ENCODE measurements at places on chromosomes 11 and 22.

- no peak for DNase-seq
Observed at GRCh38 chr22:21047035-21047661, 1.4 kb downstream of the LRRC74B start.

GRCh38 chr11:46526216-46527215, 67.3 kb downstream of the AMBRA1 start:
- DNase-seq = no peak

- DNase-seq = peak; percentile 70
Observed at GRCh38 chr11:9158898-9159391, 67.5 kb upstream of the SCUBE2 start.

GRCh38 chr11:116976941-116977570, 121.2 kb downstream of the SIK3 start:
- DNase-seq = peak; percentile 14

GRCh38 chr11:63478896-63479295, 12.1 kb downstream of the PLAAT5 start:
- DNase-seq = peak; percentile 73

- peak; percentile 9 for DNase-seq
Observed at GRCh38 chr11:132770829-132771530, 761.3 kb downstream of the OPCML start.

- peak; percentile 20 for DNase-seq
Observed at GRCh38 chr11:19800162-19800561, 87.5 kb downstream of the NAV2 start.

GRCh38 chr22:29095459-29095858, 22.6 kb downstream of the KREMEN1 start:
- no peak for DNase-seq

DNA sequence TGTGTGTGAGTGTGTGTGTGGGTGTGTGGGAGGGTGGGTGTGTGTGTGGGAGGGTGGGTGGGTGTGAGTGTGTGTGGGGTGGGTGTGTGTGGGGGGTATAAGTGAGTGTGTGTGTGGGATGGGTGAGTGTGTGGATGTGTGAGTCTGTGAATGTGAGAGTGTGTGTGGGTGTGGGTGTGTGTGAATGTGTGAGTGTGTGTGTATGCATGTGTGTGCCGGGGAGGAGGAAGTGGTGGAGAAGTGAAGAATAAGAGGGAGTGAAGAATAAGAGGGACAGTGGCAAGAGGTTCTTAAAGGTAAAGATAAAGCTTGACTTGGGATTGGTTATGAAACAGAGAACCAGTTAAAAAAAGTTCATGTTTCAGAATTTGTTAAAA, 54.0 kb downstream of the PRR5L start:
- no peak for DNase-seq

DNA sequence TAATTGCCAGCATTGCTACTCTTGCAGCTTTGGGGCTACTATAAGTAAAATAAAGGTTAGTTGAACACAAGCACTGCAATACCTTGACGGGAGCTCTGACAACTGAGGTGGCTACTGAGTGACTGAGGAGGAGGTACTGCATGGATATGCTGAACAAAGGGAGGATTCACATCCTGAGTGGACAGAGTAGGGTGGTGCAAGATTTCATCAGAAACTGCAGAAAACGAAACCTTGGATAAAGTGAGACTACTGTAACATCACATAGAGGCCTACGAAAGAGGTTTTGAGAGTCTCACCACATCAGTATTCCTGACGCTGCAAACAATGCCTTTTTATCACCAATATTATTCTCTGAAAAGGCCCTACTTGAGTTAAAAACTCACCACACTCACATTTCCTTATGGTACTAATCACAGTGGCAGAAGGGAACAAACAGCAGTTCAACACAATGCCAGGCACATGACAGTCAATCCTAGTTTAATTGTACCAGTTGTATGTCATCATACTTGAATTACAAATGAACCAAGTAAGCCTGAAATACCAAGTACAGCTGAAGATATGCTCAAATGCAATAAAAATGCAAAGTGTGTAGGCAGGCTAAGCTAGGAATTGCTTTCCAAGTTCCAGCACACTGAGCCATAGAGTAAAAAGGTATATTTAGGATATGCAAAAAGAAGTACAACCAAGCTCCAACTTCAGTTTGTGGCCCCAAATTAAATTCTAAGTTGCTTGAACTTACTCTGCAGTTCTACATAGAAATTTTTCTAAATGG, 4.0 kb upstream of the GPR83 start:
- DNase-seq = no peak

- no peak for DNase-seq
Observed at GRCh38 chr11:20010851-20011225, 149.4 kb downstream of the DBX1 start.

GRCh38 chr22:36923131-36923788, 9.8 kb downstream of the CSF2RB start:
- DNase-seq = no peak

GRCh38 chr22:25876871-25877270, 134.9 kb downstream of the MYO18B start:
- no peak for DNase-seq

DNA sequence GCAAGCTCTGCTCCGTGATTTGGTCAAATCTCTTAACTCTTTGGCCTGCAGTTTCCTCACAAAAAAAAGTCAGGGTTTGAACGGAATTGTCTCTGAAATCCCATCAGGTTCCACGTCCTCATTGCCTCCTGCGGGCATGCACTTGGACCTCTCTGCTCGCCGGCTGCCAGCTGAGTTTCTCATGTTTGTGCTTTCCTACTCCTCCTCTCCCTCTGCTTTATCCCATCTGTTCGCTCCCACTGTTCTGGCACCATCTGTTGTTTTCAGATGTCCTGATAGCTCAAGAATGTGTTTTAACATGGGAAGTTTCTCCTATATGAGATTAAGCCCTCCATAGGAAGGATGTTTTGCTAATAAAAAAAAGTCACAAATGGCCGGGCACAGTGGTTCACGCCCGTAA, 49.4 kb upstream of the ARHGAP42 start:
- DNase-seq = no peak

DNA sequence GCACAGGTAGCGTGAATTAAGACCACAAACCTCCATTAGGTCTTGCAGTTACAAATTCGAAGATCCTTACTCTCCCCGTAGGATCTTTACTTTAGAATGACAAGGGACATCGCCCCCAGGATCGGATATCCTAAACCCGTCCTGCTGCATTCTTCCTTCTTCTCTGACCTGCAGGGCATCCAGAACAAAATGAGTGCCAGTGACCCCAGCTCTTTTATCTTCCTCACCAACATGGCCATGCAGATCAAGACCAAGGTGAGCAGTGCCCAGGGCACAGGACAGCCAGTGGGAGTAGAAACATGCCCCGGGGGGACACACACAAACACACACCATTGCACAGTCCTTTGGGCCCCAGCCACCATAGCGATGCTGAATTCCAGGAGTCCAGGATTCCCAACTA, 42.6 kb upstream of the MPEG1 start:
- no peak for DNase-seq

- no peak for DNase-seq
Observed at GRCh38 chr11:111975076-111975806, 38.1 kb downstream of the DIXDC1 start.

- no peak for DNase-seq
Observed at GRCh38 chr22:27593378-27593777, 208.2 kb downstream of the MN1 start.

GRCh38 chr11:122209619-122210366, 93.8 kb upstream of the BLID start:
- DNase-seq = peak; percentile 88

- DNase-seq = peak; percentile 74
Observed at GRCh38 chr11:48052183-48053044, 72.1 kb downstream of the PTPRJ start.

DNA sequence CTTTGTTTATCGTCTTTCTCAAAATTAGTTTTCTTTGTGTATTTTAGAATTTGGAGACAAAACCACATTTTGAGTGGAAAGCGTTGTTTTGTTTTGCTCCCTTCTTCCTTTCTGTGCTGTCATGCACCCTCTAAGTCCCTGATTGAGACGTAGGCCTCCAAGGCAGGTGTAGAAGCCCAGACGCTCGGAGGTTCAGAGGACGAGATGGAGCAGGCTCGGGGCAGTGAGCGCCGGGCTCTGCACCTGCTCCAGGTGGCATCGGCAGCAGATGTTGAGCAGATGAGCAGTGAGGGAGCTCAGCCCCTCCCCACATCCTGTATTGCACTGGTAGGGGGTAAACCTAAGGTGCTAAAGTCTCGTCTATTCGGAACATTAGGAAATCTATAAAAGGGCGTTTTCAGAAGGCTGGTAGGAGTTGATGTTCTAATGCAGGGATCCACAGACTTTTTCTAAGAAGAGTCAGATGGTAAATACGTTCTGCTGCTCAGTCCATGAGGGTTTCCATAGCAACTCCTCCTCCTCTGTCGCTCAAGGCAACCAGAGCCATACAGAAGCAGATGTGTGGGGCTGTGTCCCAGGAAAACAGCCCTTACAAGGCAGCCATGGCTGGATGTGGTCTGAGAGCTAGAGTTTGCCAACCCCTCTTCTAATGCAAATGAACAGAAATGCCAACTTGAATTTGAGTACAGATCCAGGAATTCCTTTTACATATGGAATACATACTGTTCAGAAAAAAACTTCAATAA, 724.2 kb downstream of the BRD1 start:
- no peak for DNase-seq

- DNase-seq = peak; percentile 97
Observed at GRCh38 chr22:37933711-37934376, 19.6 kb downstream of the C22orf23 start.

- DNase-seq = no peak
Observed at GRCh38 chr11:134278356-134278755, 2.2 kb downstream of the GLB1L3 start.

DNA sequence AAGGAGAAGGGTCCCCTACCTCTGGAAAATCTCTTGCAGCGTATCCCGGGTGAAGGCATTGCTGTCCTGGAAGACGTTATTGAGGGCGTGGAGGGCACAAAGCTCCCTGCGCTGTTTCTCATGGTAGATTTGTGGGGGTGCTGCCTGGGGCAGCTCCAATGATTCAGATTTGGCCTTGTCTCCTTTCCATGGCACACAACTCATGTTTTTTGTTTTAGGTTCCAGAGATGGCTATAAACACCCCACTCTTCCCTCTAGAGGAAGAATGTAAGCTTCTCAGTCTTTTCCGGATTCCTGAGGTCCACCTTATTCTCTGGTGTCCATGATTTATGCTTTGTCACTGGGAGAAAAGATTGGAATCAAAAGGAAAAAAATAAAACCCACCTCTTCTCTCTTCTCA, 959 bp downstream of the JOSD1 start:
- peak; percentile 55 for DNase-seq

GRCh38 chr22:26321469-26321913, 107.6 kb upstream of the ASPHD2 start:
- peak; percentile 97 for DNase-seq

GRCh38 chr11:15819679-15820286, 536.6 kb downstream of the SOX6 start:
- peak; percentile 37 for DNase-seq

DNA sequence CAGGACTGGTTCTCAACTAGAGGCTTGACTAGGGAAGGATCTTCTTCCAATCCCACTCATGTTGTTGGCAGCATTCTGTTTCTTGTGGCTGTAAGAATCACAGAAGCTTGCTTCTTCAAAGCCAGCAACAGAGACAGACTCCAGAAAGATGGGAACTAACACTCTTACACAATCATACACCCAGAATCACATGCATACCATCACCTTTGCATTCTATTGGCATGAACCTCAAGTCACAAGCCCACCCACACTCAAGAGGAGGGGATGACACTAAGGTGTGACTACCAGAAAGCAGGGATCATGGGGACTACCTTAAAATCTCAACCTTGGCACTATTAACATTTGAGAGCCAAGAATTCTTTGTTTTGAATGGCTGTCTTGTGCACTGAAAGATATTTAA, 13.6 kb upstream of the PANX3 start:
- DNase-seq = no peak

GRCh38 chr22:42959576-42960509, 55.1 kb downstream of the PACSIN2 start:
- peak; percentile 54 for DNase-seq

DNA sequence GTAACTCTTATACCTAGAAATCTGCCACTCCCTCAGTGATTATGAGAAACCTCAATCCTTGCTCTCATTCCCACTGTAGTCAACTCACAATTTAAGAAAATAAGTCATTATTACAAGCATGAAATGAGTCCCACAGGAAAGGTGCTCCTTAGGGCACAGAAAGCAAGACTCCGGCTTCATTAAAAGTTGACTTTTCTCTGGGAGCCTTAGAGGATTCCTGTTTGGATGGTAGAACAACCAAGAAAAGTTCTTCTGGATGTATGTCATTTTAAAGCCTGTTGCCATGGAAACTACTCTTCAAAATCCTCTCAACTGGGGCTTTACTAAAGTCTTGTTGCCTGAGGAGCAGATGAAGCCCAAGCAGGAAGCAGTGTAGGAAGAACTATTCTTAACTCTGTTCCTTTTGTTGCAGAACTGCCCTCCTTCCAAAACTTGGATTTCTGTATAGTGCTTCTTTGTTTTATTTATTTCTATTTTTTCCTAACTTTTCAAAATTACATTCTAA, at the start of gene OR8B8:
Gene OR8B8, minus strand, starts transcription at position 51 of the 505 bp plus-strand sequence. CDS start 4,611 bp downstream, outside the sequence.
- DNase-seq = no peak

- DNase-seq = no peak
Observed at GRCh38 chr22:50303515-50303847, 4.0 kb downstream of the PLXNB2 start.

DNA sequence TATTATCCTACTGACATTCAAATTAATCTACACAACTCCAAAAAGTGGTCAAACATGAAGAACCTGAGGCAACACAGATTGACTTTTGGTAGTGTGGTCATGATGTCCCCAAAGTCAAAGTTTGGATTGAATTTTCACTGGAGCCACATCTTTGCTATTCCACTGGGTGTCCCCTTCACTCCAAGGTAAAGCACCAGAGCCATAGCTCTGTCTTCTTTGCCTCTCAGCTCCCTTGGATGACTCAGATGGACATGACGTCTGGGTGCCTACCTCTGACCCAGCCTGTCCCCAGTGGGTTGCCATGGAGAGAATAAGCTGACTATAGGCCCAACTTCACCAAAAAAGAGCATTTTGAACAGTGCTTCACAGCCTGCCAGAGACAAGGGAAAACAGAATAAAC, 57.4 kb upstream of the ARHGAP42 start:
- no peak for DNase-seq

DNA sequence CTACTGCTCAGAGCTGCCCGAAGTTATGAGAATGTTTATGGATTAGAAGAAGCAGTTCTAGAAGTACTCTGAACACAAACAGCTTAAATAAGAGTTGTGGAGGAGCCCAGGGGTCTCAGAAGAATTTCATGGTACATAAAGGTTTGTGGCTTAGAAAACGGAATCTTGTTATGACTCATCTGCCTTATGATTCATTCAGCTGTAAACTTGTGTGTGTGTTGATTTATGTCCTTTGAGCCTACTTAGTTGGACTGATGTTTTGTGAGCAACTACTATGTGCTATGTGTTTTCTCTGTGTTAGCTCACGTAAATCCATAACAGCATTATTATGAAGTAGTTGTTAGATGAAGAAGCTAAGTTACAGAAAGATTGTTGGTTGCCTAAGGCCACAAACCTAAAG, 203.7 kb downstream of the PGR start:
- peak; percentile 80 for DNase-seq

- DNase-seq = peak; percentile 30
Observed at GRCh38 chr22:24583221-24584165, 9.4 kb downstream of the LRRC75B start.

- DNase-seq = no peak
Observed at GRCh38 chr22:50304528-50305392, 2.7 kb downstream of the PLXNB2 start.

All from fibroblast of skin of back (primary cell).